CD4-positive, alpha-beta T cell treated with Interleukin-10 for 1 hour (primary cell): ENCODE measurements at places on chromosomes 3 and 15.

- no peak for DNase-seq
Observed at GRCh38 chr15:66658044-66658443, 44.0 kb upstream of the SMAD6 start.

- DNase-seq, result no peak
Observed at GRCh38 chr3:112777811-112778210, 68.9 kb downstream of the CD200R1L start.

DNA sequence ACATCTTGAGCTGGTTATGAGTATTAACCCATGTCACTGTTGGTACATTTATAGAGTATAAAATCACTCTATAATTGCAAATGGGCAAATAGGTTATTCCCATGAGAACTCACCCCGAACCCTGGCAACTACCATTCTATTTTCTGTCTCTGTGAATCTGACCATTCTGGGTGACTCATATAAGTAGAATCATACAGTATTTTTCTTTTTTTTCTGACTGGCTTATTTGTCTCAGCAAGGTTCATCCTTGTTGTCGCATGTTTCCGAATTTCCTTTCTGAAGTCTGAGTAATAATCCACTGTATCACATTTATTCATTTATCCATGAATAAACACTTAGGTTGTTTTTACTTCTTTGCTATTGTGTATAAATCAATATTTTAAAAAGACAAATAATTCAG lies 59.9 kb upstream of the CHRM5 start:
- no peak for DNase-seq

GRCh38 chr3:11641683-11642430 lies 1.9 kb downstream of the VGLL4 start:
- peak; percentile 36 for DNase-seq

- no peak for DNase-seq
Observed at GRCh38 chr15:41980654-41981323, 8.4 kb upstream of the EHD4 start.

DNA sequence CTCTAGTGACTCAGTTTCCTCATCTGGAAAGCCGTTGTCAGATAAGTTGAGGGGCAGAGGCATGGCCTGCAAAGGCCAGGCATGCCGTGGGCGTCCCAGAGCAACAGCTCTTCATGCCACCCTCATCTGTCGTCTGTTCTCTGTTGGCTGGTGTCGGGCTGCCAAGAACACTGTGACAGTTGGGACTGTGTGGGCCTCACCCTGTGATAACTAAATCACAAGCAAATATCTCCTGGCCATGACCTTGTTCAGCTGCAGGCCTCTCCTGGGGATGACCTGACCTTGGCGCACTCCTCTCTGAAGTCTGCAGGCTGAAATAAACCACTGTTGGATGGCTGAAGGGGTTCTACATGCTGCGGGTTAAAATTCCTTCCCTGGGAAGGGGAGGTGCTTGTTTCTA lies 145.9 kb downstream of the SHQ1 start:
- no peak for DNase-seq

GRCh38 chr15:74505837-74506514 lies 35.0 kb upstream of the ARID3B start:
- DNase-seq, result no peak

DNA sequence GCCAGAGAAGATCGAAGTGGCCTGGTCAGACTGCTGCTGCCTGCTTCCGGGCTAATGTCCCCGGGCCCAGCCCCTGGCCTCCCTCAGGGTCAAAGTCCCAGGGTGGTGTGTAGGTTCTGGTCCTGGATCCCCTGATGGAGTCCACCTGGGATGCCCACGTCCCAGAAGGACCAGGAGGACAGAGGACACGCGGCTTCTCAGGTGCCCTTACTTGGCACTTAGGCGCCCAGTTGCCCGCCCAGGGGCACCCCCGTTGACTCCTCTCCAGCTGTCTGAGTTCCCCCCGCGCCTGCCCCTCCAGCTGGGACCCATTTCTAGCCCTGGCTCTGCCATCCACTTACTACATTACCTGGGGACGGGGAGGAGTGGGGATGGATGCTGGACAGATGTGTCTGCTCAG lies 44.6 kb downstream of the LINGO1 start:
- no peak for DNase-seq

GRCh38 chr3:149336925-149337324 lies 3.5 kb upstream of the TM4SF18 start:
- no peak for DNase-seq

DNA sequence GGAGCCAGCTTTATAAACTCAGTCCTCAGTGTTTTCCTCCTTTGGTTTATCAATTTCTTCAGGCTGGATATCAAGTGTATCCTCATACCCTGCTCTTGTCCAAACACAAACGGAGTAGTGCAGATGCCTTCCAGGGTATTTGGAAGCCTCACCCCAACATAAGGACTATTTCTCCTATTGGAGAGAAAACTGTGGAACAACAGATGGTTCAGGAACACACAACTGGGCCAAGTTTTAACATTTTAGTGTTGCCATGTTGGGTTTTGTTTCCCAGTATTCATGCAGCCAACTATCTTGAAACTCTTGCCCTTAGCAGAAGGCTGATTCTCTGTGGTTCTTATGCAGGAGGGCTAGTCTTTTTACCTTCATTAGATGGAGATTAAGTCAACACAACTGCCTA lies 398.1 kb downstream of the GABRB3 start:
- no peak for DNase-seq

DNA sequence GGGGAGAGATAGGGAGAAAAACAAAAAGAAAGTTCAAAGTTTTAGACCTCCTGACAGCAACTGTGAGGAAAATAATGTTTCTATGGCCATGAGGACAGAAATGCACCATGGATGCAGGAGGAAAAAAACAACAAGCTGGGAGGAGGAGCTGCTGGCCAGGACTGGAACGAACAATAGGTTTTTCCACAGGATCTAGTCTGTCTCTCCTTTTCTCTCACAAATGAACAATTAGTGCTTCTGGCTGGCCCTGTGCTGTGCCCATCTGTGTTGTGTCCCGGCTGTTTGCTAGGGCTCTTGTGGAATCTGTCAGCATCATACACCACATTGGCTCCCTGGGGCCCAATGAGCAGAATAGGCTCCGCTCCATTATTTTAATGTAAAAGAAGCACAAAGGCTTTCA lies 15.2 kb downstream of the GK5 start:
- no peak for DNase-seq

DNA sequence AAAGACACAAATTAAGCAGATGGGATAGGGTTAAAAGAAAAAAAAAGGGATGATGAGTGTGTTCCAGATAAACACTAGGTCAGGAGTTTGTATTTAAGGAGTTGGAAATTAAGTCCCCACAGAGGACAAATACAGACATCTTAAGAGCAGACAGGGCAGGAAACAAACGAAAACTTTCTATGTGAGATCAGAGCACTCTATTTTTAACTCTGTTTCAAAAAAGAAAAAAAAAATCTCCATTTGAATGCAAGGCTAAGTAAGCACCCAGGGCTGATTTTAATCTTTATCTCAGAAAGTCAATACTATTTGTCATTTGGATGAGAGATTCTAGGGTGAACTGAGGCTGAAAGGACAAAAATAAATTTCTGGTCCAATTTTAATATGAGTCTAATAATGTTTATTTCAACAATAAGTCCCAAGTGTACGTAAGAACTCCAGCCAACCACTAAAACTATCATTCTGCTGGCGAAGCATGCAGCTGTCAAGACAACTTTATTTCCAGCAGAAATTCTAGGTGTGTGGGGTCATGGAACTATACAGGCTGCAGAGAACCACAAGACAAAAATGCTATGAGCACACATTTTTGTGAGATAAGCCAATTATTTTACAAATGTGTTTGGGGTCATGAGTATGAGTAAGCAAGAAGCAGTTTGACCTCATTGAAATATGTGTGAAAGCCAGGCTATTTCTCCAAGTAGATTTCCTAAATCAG lies 186.1 kb downstream of the FMN1 start:
- DNase-seq, result no peak

DNA sequence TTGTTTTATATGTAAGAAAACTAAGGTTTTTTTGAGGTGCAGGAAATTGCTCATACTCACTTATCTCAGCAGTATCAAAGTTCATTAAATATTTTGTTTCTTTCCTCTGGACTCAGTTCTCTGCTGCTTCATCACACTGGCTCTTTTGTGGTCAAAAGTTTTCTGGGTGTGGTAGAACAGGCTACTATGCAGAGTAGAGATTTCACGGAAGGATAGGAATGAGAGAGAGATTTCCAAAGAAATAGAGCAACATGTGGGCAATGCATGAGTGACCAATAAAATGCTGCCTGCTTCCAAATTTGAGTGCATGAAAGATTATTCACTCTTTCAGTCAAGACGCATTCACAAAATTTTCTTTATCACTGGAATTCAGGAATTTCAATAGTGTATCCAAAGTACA lies 577.3 kb upstream of the SEMA6D start:
- no peak for DNase-seq

DNA sequence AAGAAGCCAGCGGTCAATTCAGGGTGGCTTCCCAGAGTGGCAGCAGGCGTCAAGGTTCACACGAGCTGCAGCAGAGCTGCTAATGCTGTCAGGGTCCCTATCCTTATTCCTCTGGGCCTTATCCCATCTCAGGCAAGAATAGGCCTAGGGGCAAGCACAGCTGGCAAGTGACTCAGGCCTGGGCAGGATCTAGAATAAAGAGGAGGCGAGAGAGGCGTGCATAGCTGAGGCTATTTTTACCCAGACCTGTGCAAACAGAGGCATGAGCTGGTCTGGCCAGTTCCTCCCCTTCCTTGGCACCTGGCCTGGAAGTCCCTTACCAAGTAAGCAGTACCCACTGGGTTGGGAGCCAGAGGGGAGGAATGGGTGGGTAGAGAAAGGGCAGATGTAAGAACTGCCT lies 12.2 kb upstream of the VIPR1 start:
- DNase-seq, result no peak

- DNase-seq, result no peak
Observed at GRCh38 chr15:75232252-75232813, 25.8 kb upstream of the GOLGA6C start.

DNA sequence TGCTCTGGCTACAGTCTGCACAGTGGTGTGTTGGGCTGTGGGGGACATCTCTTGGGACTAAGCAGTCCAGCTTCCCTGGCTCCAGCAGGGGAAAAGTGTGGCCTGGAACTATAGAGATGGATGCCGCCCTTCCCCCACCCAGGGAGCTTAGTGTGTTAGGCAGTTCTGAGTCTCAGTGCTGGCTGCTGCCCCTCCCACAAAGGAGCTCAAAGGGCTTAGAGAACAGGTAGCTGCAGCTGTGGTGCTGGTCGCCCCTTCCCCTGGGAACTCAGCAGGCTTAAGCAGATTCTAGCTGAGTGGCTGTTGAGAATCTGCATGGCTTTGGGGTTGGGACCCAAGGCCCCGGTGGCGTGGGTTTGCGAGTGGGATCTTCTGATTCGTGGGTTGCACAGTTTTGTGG lies 190.8 kb downstream of the PDCD6IP start:
- no peak for DNase-seq

GRCh38 chr3:156682501-156682900 lies 8.1 kb downstream of the TIPARP start:
- DNase-seq, result no peak

GRCh38 chr3:8882171-8882593 lies 81.1 kb downstream of the RAD18 start:
- DNase-seq, result no peak

GRCh38 chr3:177528306-177529070 lies 331.2 kb upstream of the TBL1XR1 start:
- DNase-seq, result no peak

- DNase-seq, result no peak
Observed at GRCh38 chr15:99605490-99605931, 39.7 kb downstream of the MEF2A start.

- no peak for DNase-seq
Observed at GRCh38 chr15:81052046-81052445, 51.3 kb downstream of the TLNRD1 start.

DNA sequence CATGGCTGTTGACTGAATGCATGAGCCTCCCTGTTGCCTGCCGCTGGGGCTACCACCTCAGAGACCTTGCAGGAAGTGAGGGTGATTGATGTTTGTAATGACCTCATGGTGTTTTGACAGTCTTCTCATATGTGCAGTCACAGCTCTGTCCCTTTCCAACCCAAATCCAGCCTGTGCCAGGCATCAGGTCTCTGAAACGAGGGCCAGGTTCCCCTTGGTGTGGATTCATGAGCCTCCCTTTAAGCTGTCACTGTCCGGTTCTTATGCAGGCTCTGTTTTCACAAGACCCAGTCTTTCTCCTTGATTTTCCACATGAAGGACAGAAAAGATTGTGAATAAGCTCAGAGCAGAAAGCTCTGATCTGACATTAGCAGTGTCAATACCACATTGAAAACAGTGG lies 43.1 kb downstream of the CEMIP start:
- no peak for DNase-seq

DNA sequence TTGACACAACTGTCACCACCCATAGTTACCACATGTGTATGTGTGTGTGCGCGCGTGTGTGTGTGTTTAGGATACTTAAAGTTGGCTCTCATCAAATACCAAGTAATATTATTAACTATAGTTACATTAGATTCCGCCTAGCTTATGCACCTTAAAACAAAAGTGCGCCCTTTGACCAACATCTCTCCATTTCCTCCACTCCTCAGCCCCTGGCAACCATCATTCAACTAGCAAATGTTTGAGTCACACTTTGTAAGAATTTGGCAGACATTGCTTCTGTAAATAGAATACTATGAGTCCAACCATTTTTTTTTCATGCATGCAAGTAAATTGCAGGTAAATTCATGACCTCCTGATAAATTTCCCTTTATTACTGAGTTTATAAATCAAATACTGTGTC lies 169.3 kb downstream of the GBE1 start:
- no peak for DNase-seq

DNA sequence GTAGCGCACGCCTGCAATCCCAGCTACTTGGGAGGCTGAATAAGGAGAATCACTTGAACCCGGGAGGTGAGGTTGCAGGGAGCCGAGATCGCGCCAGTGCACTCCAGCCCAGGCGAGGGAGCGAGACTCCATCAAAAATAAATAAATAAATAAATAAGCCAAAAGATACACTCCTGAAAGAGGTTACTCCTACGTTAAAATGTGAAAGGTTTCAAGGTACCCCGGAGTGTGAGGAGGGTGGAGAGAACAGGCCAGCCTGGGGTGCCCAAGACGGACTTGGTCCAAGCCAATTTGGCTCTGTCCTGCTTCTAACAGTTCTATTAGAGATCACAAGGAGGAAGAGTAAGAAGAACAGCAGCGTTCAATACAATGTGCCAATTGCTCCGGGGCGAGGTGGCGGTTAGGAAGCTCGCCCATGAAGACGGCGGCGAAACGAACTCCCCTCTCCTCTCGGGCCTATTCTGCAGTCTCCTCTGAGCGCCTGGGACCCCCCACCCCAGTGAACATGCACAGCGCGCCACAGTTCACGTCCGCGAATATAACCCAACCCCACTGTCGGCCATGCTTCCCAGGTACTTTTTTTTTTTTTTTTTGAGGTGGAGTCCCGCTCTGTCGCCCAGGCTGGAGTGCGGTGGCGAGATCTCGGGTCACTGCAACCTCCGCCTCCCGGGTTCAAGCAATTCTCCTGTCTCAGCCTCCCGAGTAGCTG lies 942 bp downstream of the ELP6 start:
- DNase-seq, result peak; percentile 37

GRCh38 chr15:41333026-41333562 lies 413 bp downstream of the NUSAP1 start:
- peak; percentile 48 for DNase-seq
